Mononuclear cell (primary cell): ENCODE measurements at places on chromosomes 13 and 19. TPM values are rescaled to one million over a fixed set of nuclear protein-coding genes. Genes with fewer than 3 reads are reported as not detected.

The EVI5L gene
- 17.2 TPM for total RNA-seq

The ZNF69 gene
- 2.3 TPM for total RNA-seq

The ZNF446 gene
- total RNA-seq = 5.5 TPM

The POSTN gene
- total RNA-seq = 0.10 TPM

The IRGC gene
- not detected for total RNA-seq

The TECR gene
- total RNA-seq = 28.9 TPM

The SYT5 gene
- total RNA-seq = 0.63 TPM
